ENCODE measurements at places on chromosomes 1 and 21. TPM values are rescaled to one million over a fixed set of nuclear protein-coding genes. Genes with fewer than 3 reads are reported as not detected.

Gene AGL
- 381 TPM for total RNA-seq

Gene SPRR2E
- total RNA-seq = not detected

GRCh38 chr1:115225993-115226685 lies 111.9 kb downstream of the NGF start:
- no peak for DNase-seq

DNA sequence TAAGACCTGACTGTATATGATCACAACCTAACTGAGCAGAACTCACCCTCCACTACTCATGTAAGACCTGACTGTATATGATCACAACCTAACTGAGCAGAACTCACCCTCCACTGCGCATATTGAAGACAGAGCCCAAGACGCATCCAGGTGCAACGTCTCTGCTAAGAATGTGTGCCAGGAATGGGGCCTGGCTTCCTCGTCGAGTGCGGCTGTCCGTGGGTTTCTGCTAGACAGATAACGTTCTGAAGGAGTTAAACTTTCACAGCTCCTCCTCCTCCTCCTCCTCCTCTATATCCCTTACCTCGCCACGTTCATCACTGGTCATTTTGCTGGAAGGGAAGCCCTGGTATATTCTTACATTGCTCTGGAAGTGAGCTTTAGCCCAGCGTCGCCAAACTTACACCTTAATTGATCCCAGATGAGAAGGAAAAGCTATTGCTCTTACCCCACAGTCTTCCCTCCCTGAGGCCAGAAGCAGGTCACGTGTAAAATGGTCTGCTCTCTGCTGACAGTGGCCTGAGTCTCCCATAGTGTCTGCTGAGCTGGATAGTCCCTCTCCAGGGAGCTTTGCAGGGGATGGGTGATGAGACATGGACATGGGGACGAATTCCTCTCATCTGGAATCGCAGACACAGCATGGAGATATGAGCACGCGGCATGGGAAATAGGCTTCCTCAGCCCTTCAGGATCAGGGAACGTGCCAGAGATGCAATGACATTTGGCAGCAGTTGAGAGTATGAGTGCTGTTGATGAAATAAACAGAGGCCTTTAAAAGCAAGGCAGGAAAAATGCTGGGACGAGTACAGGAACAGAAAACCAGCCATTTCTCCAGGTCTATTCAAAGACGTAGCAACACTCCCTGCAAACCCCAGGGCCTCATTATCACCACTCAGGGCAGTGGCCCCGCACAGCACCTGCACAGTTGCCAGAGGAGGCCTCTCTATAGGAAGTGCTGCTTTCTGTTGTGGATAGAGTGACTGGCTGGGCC lies 528.1 kb downstream of the KIF26B start:
- peak; percentile 74 for DNase-seq

All from tongue (tissue), 3 donors.